Dermis microvascular lymphatic vessel endothelial cell (primary cell): ENCODE measurements at places on chromosomes 12 and 14. TPM values are rescaled to one million over a fixed set of nuclear protein-coding genes. Genes with fewer than 3 reads are reported as not detected.

DNA sequence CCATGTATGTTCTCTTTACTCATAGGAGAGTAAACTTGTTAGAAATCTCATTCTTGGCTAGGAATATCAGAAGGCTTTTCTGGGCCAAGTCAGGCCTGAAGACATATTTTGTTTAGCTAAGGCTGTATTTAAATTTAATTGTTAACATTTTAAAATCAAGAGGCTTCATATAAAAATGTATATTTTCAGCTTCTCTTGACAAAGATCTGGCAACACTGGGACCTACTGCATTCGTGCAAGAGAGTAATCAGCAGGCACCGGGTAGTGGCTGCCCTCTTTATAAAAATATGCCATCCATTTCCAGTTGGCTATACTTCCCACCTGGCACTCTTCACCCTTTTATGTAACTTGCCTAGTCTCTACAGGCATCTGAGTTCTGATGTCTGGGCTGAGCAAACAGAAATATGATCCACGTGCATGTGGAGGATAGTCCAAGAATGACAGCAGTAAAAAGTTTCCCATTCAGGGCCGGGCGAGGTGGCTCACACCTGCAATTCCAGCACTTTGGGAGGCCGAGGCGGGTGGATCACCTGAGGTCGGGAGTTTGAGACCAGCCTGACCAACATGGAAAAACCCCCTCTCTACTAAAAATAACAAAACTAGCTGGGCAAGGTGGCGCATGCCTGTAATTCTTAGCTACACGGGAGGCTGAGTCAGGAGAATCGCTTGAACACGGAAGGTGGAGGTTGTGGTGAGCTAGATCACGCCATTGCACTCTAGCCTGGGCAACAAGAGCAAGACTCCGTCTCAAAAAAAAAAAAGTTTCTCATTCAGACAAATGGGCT lies 2.0 kb upstream of the SOS2 start:
- no peak for DNase-seq

GRCh38 chr14:32200368-32201192 lies 1.3 kb upstream of the RNU6-7 start:
- no peak for DNase-seq

DNA sequence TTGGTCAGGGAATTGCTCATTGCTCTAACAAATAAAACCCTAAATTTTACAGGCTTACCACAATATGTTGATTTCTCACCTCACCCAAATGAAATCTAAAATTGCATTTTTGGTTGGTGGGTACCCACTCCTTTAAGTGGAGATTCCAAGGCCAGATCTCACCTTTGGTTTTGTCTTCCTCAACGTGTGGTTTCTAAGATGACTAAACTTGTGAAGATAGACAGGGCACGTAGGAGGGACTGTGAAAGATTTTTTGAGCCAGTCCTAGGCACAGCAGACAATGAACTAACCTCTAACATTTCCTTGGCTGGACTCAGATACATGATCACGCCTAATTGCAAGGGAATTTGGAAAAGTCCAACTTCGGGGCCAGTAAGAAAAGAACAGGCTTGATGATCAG lies 1003.9 kb downstream of the FLRT2 start:
- no peak for DNase-seq

GRCh38 chr14:77059276-77059915 lies 30.9 kb upstream of the IRF2BPL start:
- DNase-seq: peak; percentile 97

Gene AKT1
- total RNA-seq: 127 and 146 TPM in 2 replicates
